ENCODE measurements at places on chromosomes 16 and 17.
A peak's percentile ranks its signal among the peaks of the same experiment; 100 is the strongest.

- no peak for DNase-seq
Observed at GRCh38 chr17:29243792-29244191, 2.9 kb upstream of the CRYBA1 start.

GRCh38 chr16:82652826-82653225 is 26.1 kb downstream of the CDH13 start:
- DNase-seq, result no peak

- DNase-seq, result no peak
Observed at GRCh38 chr17:68700421-68700820, 99.3 kb upstream of the FAM20A start.

DNA sequence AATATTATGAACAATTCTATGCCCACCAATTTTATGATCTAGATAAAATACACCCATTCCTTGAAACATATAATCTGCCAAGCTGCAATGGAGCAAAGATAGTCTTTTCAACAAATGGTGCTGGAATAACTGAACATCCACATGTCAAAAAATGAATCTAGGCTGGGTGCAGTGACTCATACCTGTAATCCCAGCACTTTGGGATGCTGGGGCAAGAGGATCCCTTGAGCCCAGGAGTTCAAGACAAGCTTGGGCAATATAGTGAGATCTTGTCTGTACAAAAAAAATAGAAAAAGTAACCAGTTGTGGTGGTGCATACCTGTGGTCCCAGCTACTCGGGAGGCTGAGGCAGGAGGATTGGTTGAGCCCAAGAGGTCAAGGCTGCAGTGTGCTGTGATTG is 92.5 kb downstream of the N4BP1 start:
- DNase-seq, result no peak

DNA sequence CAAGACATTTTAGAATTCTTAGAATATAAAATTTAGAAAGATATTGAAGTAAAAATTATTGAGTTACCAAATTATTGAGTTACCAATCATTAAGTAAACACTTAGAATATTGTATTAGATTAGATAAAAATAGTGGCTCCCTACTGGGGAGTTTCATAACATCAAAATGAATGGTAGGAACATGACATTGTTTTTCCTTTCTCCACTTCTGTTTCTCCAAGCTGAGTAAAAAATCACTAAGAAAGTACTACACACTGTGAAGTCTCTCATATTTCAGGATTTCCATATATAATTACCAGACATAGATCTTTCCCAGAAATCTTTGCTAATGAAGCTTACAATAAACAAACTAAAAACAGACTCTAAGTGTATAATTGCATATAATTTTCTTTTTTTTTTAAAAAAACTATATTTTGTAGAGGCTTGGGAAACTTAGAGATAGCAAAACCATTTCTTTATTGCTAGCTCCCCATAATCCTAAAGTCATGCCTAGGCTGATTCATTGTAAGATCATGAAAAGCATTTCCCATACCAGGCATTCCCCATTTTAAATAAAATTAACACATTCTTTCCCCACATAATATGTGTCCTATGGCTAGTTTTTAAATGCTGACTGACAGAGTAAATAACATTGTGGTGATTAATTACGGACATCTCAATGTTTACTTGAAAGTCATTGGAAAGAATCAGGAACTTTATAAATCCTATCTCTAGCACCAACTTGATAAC is 1408.7 kb upstream of the GOT2 start:
- no peak for DNase-seq

DNA sequence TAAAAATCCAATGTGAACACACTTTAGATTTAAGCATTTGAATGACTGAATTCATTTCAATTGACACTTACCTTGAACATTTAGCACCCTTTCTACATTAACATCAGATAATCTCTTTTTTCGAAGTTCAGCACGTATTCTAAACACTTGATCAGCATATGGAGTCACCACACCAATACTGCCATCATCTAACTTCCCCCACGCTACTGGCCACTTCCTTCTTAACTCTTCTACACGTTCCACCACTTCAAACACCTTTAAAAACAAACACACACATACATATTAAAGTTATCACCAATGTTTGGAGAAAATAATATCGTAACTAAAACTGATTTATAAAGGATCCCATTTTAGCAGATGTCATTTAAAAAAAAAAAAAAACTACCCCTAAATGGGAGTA is 93.5 kb downstream of the CACNG1 start:
- no peak for DNase-seq

DNA sequence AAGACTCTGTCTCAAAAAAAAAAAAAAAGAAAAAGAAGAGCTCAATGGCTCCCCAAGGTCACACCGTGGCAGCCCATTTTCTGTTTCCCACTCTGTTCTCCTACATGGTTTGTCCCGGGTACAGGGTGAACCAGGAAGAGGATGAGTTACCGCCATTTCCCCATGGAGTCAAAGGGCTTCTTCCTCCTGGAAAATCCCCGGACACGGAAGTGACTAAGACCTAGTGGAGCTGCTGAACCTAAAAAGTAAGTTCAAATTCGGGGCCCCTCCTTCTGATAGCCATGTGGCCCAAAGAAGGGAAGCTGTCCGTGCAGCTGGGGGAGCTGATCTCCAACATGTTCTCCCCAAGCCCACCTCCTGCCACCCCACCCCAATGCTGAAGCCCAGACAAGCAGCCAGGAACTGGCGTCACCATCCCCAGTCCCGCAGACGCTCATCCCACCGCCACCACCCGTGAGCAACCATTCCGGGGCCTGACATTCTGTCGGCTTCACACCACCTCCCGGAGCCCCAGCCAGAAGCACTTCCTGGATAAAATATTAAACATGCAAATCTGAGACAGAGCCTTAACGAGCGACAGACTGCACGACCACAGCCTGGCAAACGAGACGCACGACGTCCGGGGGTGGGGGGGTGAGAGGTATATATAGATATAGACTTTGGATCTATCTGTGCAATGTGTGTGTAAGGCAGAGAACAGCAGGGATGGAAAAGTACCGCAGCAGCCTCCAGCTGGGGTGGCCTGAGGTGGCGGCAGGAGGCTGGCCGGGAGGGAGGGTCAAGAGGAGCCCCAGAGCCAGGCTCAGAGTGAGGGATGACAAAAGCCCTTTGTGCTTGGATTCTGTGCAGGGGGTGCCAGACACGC is 17.6 kb downstream of the EPOP start:
- DNase-seq, result no peak

GRCh38 chr16:180101-180675 is at the start of gene HBQ1:
Gene HBQ1 (plus strand): TSS chr16:180459. CDS start chr16:180487, 28 bp downstream.
- DNase-seq, result no peak

GRCh38 chr16:23269248-23269953 is 32.7 kb upstream of the SCNN1B start:
- peak; percentile 48 for DNase-seq

DNA sequence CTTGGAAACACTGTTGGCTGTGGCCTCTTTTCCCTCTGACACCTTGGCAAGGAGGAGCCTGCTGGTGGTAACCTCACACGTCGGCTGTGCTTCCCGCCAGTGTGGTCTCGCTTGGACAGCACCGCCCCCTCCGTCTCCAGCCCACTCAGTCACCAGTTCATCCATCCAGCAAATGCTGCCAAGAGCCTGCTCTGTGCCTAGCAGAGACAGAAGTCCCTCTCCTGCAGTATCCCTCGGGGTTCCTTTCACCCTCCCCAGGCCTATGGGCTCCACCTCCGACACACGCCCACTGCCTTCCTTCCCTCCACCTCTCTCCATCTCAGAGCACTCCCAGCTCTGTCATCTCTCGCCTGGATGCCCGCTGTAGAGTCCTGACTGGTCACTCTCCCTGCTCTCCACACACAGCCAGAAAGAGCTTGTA is 12.3 kb downstream of the CACNG4 start:
- DNase-seq, result no peak

DNA sequence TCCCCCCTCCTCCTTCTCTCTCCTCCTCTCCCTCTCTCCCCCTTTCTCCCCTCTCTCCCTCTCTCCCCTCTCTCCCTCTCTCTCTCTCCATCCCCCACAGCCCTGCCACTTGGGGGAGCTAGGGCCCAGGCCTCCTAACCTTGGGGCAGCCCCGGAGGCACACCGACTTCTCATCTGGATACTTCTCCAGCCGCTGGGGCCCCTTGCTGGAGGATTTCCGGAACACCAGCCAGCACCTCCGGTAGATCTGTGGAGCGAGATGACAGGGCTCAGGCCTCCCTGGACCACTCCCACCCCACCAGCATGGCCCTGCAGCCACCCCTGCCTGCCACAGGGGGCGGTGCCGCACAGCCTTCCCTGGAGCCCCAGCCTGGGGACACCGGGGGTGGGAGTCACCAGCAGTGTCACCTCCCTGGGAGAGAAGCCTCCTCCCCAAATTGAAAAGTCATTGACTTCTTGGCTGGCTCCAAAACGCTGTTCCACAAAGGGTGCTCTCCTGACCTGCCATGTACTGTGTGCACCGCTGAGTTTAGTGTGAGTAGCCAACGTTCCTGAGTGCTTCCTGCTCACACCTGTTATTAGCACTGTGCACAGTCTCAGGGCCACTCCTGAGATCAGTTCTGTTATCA is 10.5 kb downstream of the DOK4 start:
- DNase-seq, result no peak

GRCh38 chr16:72847187-72848027 is 200.5 kb downstream of the ZFHX3 start:
- no peak for DNase-seq

GRCh38 chr17:74408815-74409214 is 23.1 kb upstream of the GPRC5C start:
- DNase-seq, result peak; percentile 31

- peak; percentile 50 for DNase-seq
Observed at GRCh38 chr16:68155425-68155824, 70.3 kb downstream of the NFATC3 start.

GRCh38 chr16:8764525-8765250 is 32.8 kb downstream of the TMEM186 start:
- no peak for DNase-seq

DNA sequence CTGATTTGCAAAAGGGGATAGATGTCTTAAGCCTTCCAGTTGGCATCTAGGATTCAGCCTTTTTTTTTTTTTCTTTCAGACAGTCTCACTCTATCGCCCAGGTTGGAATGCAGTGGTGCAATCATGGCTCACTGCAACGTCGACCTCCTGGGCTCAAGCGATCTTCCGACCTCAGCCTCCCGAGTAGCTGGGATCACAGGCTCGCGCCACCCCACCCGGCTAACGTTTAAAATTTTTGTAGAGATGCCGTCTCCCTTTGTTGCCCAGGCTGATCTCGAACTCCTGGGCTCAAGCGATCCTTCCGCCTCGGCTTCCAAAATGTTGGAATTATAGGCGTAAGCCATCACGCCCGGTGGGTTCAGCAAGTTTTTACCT is 571 bp upstream of the CCP110 start:
- no peak for DNase-seq

DNA sequence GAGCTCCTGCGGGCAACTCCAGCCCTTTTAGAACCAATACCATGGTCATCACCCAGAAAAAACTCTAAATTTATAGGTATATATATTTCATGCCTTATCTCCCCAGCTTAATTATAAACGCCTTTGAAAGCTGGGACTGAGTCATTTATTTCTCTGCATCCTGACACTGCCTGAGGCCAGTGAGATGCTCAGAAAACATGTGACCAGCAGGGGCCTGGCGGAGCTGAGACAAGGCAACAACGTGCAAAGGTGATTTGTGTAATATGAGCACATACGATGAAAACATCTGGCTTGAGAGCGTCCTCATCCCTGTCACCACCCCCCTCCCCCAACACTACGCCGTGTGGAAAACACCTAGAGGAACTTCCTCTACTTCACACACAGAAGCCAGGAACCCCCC is 22.7 kb downstream of the NXN start:
- no peak for DNase-seq

DNA sequence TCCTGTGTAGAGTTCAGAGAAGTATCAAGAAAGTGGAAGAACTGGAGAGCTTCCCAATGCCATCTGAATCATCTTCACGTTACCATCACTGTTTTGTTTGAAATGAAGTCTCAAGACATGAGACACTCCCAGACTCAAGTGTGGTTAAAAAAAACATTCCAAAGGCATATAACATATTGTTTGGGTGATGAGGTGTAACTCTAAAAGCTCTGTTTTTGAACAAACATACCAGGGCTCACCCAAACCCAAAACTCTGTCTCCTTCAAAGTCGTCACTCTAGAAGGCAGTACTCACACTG is 6.3 kb upstream of the ZCCHC14 start:
- DNase-seq, result no peak

- no peak for DNase-seq
Observed at GRCh38 chr17:39979016-39979670, 1.5 kb upstream of the PSMD3 start.

DNA sequence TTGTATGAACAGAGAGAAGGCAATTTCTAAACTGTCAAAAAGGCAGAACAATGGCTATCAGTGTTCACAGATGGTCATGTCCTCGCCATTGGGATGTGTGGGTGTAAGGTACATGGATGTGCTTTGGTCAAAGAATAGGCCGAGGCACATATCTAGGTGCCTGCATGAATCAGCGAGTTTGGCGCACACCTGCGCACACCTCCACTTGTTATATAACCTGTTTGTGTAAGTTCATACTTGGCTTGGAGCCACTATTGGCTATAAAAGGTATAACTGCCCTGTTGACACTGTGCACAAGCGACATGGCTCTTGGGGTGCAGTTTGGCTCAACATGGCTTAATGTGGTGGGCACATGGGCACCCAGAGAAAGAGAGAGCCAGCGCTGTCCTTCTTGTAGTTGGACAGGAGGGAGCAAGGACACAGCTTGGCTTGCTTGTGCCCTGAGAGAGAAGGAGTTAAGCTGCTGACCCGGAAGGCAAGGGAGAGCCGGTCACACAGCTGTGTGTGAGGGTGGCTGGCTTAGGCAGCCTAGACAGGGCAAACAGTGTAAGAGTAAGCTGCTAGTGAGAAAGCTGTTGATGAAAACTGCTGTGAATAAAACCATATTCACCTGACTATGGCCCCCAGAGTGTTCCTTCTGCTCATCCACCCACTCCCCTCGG is 499.1 kb downstream of the KCNJ2 start:
- no peak for DNase-seq

DNA sequence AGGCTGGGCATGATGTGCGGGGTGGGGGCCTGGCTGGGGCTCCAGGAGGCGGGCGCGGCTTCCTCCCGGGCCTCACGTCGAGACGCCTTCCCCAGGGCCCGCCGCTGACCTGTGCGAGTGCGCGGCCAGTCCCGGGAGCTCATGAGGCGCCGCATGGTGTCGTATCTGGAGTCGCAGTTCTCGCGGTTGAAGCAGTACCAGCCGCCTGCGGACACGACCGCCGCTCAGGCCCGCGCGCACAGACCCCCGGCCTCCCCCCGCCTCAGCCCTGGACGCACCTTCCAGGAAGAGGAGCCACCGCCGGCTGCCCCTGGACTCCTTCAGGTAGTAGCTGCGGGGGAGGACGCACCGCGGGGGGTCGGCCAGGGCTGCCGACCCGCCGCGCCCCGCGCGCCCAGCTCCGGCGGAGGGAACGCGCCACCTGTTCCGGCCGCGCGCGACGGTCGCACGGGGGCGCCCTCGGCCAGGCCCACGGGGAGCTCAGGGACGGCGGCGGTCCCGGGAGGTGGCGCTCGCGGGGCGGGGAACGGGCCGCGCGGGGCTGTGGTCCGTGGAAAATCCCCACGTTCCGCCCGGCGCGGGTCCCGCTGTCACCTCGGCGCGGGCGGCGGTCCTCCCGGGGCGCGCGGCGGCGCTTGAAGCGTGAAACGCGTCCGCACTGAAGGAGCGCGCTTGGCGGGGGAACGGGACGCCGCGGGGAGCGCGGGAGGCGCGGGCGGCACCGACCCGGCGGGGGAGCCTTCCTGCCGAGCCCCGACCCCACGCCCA is 1.4 kb downstream of the NOTUM start:
- no peak for DNase-seq

GRCh38 chr17:58279016-58279711 is 1.6 kb downstream of the MPO start:
- no peak for DNase-seq

Data from DMS79 treated with DMSO at 0.1 percent for 48 hours (cell line).